AG04449 (cell line): ENCODE measurements at places on chromosomes 3 and 15.

DNA sequence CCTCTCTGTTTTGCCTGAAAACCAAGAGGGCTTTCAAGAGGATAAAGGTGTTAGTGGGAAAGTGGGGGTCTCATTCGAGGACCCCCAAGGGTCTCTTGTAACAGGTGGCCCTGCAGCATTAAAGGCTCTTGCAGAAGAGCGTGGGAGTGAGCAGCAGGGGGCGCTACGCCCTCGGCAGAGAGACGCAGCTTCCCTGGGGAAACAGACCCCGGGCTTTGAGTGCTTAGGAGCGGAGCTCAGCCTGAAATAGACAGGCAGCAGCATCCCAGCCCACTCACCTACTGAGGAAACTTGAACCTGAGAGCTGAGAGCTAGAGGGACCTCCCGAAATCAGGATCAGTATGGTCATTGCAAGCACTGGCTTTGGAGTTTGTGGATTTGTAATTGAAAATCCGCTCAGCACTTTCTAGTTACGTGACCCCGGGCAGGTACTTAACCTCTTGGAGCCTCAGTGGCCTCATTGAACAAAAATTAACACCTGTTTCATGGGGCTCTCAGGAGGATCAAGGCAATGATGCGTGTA is 25.7 kb downstream of the RPLP1 start:
- no peak for DNase-seq

DNA sequence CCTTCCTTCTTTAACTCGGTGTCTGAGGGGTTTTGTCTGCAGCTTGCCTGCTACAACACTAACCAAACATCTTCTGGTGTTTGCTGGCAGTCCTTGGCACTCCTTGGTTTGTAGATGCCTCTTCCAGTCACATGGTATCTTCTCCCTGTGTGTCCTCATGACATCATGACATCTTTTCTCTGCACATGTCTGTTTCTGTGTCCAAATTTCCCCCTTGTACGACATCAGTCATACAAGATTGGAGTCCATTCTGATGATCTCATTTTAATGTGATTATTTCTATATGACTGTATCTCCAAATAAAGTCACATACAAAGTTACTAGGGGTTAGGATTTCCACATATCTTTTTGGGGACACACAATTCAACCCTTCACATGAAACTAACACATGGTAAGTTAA is 152.3 kb upstream of the LRRN1 start:
- DNase-seq = no peak

GRCh38 chr3:64398476-64398875 is 173.2 kb upstream of the PRICKLE2 start:
- no peak for DNase-seq

DNA sequence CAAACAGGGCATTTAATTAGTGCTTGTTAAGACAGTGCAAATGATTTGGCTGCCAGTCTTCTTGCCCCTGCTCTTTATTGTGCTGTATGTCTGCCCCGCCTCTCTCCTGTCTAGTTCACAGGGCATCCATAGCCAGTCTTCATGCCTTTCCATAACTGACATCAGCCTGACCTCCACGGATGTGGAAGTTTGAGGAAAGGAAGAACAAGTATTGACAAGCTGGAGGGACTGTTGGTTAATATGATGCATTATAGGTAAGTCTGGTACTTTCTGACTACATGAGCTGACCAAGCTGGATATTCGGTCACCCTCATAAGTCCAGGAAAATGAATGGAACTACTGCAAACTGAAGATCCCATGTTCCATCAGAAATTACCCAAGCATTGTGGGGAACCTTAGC is 325.9 kb downstream of the TIGIT start:
- DNase-seq = no peak

DNA sequence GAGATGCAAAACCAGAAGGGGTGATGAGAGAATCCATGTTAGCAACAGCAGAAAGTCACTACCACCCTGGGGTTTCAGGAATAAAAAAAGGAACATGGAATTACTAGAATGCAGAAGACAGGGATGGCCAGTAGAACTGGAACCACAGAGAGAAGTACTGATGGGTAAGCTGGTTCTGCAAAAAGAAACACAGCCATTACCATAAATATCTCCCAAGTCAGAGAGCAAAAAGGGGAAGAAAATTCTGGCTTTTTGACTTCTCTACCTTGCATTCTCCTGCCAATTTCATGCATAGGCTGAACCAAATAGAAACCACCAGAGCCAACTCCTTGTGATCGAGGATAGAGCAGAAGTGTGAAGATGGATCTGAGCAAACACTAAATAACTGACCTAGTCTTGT is 550.4 kb upstream of the NAALADL2 start:
- DNase-seq = no peak

DNA sequence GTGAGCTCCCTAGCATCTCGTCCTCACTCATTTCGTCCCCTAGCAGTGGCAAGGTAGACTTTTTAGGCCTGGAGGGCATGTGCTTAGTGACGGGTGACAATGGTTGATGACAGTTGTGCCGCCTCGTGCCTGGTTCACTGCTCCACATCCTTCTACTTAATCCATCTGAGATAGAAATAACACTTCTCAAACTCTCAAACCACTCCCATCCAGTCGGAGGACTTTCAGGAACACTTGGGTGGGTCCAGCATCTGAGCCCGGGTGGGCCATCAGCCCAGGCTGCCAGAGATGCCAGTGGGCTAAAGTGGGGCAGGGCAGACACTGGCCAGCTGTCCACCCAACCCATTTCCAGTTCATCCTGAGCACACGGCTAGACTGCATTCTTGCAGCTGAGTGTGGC is 79.7 kb upstream of the SMAD3 start:
- DNase-seq = no peak

DNA sequence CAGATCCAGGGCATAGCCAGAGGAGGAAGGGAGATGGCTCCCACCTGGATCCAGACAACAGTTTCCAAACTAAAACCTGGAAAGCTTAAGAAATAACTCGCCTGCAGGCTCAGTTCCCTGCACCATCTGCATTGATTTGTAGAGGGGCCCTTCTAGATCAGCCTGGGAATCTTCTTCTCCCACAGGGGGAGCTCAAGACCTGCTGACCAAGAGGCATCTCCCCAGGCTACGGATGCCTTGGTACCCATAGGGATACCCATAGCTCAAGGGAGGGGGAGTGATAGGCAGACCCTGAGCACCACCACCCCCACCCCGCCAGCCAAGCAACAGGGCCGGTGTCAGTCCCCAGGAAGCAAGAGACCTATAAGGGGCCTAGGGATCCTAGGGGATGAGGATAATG is 28.0 kb upstream of the DCLK3 start:
- no peak for DNase-seq

- no peak for DNase-seq
These were observed 303.8 kb downstream of the RPLP1 start for GRCh38 chr15:69756440-69756839.

DNA sequence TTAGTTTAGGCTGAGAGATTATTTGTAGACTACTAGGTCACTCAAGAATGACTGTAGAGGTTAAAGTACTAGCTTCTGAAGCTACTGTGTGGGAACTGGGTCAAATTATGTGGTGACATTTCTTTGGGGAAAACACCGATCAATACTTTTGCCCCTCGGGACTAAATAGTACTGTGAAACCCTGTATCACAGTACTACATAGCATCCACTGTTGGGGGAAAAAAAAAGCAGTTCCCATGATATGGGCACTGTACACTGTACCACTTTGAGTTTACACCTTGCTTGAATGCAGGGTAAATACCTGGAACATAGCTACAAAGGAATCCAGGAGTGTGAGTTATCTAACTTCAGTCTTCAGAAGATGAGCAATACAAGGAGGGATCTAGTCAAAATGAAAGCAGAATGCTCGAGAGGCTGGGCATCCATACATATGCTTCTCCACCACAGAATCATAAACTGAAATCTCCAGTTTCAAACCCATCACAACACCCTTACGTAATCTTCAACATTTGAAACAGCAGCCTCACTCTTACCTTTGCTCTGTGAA is 311.4 kb downstream of the UNC13C start:
- no peak for DNase-seq

DNA sequence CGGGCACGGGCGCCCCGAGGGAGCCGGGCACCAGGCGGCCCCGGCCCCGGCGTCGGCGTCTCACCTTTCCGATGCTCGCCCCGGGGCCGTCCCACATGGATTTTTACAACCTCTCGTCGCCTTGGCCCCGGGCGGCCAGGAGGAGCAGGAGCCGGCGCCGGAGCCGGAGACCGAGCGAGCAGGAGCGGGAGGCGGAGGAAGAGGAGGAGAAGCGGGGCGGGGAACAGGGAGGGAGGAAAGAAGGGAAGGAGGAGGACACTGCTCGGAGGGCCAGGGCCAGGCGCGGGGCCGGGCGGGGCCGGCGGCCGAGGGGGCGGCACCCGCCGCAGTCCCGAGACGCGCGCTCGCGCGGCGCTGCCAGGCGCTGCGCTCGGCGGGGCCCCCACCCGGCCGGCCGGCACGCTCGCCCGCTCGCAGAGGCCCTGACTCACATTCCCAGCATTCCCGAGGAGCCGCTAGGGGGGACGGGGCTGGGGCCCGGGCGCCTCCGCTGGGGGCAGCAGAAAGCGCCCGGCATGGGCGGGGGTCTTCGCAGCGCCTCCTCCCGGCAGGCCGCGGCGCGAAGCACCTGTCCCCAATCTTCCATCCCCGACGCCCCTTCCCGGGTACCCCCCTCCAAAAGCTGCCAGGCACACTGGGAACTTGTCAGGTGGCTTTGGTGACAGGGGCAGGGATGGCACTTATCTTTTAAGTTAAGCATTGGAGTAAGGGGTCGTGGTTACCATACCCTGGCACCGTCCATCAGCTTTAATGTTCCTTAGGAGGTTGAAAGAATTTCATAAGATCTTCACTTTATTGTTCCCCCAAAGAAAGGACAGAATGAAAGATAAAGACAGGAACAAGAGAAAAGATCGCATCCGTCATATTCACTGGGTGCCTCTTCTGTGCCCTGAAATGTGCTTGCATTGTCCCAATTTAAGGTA is at the start of gene ERC2:
Gene ERC2 (minus strand): TSS at position 284 of the 923 bp plus-strand sequence.
- no peak for DNase-seq

DNA sequence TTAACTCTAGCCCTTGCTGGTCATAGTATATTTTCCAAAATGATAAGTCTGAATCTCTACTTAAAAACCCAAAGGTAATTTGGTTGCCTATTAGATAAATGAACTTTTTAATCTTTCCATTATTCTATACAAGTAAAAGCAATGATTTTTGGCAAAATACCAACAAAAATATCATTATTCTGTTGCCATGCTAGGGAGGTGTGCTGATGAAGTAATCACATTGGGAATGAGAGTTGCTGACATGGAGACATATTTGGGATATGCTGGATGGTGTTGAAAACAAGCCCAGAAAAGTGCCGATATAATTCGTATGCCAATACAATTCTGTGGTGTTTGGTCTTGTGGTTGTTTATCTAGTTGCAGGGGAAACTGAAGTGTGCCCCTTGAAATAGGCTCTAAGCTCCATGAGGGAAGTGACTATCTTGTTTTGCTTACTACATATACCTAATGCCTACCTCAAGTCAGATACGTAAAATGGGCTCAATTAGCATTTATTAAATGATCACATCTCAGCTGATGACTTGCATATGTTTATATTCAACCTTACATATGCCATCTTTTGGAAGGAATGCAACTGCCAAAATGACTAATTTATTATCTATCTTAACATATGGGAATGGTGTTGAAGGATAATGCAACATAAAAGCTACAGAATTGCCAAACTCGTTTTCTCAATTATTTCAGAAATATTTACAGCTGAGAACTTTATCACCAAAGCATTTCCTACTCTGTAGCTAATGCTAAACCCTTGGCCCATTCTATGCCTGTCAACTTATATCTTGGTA is 5.8 kb downstream of the TOPBP1 start:
- no peak for DNase-seq

DNA sequence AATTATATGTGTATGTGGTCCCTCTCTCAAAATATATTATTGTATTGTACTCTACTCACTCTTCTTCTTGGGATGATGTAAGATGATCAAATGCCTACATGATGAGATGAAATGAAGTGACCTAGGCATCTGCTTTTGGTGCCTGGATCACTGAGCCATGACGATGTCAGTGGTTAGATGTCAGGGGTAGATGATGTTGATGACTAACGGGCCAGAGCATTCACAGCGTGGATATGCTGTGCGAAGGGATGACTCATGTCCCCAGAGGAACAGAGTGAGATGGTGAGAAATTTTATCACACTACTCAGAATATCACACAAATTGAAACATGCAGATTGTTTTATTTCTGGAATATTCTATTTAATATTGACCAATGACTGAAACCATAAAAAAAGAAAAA is 233.9 kb upstream of the CADM2 start:
- DNase-seq = no peak

DNA sequence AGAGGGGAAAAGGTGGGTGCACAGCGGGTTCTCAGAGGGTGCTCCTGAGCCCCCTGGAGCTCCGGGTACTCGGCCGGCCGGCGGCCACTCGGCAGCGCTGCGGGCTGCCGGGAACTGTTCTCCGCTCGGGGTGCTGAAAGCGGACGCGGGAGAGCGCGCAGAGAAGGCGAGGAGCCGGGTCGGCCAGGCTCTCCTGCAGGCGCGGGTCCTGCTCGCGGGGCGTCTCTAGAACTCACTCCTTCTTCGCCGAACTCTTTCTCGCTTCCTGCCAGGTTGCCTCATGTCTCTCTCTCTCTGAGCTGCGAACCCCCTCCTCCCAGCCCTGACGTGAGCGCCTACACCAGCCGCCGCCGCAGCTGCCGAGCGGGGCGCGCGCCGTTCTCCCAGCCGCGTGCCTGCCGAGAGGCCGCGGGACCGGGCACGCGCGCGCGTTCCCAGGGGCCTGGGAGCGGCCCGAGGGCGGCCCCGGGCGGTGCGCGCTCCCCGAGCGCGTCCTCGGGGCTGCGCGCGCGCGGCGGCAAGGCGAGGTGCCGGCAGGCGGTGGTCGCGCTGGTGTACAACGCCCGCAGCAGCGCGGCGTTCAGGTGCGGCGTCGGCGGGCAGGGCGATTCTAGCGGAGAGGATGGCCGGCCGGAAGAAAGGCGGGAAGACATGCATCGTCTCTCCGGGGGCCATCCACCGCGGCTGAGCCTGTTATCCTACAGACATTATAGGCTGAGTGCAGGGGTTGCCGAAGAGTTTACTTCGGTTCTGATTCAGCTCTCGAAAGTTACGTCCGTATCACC is at the start of gene PEX5L:
Gene PEX5L (minus strand): TSS at position 267 of the 785 bp plus-strand sequence. CDS start 338 bp downstream, outside the sequence.
- no peak for DNase-seq

DNA sequence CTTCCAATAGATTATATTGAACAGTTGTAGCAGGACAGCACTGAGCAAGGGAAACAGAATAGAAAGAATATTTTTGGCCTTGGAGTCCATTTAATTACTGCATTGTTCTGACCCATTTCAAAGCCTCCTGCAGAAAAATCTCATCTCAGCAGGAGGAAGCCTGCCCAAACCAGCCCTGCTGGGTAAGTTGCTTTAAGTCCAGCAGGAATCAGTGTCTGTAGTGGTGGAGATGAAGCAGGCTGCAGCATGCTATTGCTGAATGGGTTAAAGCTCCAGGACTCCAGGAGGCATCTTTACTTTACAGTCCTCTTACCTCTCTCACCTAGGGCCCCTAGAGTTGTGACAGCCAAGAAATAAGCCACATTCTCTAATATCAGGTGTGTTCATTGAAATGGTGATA is 380.3 kb upstream of the THBS1 start:
- DNase-seq = no peak
